ENCODE measurements at places on chromosomes 16 and 17.

DNA sequence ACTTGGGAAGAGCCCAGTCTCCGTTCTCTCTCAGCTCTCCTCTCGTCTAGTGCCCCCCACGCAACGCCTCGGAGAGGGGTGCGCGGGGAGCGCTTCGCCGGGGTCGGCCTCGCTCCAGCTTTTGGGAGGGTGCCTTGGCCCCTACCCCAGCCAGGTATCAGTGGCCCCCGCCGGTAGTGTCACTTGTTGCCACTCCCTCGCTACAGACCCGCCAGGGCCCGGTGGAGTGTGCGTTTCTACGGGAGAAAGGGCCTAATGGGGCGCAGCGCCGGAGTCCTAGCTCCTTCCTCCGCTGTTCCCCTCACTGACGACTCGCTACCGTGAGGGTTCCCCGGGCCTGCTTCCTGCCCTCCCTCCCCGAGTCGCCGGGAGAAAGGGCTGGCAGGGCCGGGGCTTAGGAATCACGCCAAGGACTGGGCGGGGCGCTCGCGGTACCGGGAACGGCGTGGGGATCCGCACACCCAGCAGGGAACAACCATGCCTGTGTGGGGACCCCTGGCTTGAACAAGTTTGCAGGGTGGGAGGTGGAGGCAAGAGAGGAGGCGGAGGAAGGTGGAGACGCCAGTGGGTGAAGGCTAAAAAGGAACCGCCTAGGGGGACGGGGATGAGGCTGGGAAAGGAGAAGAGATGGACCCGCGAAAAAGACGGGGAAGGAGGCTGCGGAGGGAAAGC, 997 bp upstream of the CDH11 start:
- DNase-seq = peak; percentile 66

DNA sequence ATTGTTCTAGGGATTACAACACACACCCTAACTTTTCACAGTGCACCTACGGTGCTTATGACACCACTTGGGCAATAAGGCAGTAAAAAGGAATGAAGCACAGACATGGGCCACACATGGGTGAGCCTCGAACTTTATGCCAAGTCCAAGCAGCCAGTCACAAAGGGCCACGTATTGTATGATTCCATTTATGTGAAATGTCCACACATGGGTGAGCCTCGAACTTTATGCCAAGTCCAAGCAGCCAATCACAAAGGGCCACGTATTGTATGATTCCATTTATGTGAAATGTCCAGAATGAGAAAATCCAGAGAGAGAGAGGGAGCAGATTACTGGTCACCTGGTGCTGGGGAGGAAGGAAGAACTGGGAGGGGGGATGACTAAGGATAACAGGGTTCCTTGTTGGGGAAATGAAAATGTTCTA, 22.2 kb downstream of the RMI2 start:
- no peak for DNase-seq

DNA sequence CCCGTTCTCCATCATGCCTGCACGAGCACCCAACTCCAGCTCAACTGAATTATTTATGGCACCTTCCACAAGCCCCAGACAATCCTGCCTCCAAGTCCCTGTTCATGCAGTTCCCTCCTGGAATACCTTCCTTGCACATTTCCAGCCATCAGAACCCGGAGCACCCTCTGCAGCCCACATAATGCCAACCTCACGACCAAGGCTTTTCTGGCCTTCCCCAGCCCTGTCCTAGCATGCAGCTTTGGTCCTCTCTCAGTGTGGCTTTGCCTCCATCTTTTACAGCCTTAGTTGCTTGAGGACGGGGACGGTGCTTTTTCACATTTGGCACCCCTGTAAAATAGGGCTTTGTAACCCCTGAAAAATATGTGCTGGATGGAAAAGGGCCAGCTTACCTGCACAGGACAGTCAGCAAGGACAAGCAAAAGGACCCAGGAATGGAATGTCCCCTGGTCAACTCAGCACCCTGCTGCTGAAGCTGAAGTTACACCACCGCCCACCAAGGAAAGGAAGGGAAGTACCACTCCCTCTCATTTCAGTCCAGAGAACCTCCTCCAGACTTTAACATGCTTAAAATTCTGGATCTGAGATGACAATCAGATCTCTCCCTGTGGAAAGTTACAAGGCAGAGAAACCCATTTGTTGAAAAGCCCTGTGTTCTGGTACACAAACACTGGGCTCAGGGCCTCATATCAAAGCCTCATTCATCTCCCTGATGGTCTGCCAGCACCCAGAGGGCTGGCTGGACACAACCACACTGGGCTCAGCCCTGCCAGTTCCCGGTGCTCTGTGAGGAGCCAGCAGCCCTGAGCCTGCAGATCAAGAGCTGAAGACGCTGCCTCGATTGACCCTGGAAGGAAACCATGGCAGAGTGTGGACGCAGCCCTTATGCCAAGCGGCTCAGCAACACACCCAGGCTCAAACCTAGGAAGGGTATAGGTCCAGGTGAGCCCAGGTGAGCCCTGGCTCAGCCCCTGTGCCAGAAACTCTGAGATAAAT, 2.9 kb downstream of the SLC39A11 start:
- no peak for DNase-seq

- DNase-seq = no peak
These were observed 265.5 kb downstream of the C16orf95 start for GRCh38 chr16:87051526-87052320.

- no peak for DNase-seq
These were observed 142.3 kb upstream of the CDH5 start for GRCh38 chr16:66224186-66224585.

DNA sequence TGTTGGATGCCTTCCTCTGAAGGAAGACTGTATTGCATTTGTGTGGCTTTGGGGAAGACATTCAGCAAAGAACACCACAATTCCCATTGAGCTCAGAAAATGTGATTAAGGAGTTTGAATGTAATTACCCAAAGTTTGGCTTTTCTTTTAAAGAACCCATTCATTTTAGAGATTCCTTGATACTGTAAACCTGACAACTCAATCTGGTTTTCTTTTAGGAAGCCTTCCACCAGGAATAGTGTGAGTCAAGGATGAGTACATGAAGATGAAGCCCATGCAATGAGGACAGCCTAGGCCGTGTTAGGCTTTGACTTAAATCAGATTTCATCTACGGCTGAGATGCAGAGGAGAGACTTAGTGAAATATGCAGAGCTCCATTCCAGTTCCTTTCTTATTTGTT, 271.7 kb upstream of the TBX2 start:
- DNase-seq = no peak

DNA sequence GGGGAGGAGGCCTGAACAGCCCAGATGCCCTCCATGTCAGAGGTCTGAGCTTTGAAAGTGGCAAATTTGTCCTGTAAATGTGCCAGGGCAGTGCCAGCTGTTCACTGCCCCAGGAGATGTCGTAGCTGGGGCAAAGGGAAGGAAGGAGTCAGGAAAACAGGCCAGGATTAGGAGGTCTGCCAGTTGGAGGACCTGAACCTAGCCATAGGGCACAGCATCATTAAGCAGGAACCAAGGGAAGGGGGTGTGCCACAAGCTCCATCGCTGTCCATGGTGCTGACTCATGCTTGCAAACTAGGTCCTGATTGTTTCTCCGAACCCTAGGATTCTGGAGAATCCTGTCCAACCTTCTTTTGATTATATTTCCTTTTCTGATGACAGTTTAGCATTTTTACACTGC, 124.2 kb downstream of the TMEM132E start:
- DNase-seq = peak; percentile 86

- peak; percentile 84 for DNase-seq
These were observed 21.1 kb downstream of the KRT23 start for GRCh38 chr17:40916366-40916765.

DNA sequence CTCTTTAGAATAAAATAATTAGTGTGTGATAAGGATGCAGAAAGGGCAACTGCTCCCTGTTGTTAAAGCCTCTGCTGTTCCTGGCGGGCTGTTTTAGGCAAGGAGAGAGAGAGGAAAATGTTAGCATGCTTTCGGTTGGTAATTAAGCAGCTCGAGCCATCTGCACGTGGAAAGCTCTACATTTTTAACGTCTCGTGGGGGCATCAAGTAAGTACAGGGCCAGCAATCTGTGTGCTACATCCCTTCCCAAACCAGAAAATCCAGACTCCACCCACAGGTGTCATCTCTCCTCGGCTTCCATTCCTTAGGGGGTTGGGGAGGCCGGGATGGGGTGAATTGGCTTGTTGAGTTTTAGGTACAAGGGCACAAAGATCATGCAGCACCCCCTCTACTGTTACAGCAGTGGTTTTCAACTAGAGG, 62.4 kb upstream of the MARCHF10 start:
- DNase-seq = no peak

DNA sequence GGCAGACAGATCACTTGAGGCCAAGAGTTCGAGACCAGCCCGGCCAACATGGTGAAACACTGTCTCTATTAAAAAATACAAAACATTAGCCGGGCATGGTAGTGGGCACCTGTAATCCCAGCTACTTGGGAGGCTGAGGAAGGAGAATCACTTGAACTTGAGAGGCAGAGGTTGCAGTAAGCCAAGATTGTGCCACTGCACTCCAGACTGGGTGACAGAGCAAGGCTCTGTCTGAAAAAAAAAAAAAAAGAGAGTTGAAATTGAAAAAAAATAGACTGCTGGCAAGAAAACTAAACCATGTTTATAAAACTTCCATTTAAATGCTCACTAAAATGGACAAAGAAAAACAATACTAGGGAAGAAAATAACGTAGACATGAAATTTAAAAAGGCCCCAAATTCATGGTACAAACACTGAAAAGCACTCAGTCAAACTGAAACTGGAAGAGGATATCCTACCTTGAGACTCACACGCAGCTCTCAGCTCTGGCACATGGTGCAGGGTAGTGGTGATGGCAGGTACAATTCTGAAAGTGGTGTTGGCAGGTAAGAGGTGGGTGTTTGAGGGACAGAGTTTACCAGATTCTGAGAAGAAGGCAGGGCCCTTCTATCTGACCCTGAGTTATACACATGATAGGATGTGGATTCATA, 19.3 kb downstream of the CNTROB start:
- no peak for DNase-seq

GRCh38 chr17:58516644-58517377, 2.4 kb upstream of the MTMR4 start:
- DNase-seq = no peak
